A673 (cell line): ENCODE measurements at places on chromosomes 3 and 15.

DNA sequence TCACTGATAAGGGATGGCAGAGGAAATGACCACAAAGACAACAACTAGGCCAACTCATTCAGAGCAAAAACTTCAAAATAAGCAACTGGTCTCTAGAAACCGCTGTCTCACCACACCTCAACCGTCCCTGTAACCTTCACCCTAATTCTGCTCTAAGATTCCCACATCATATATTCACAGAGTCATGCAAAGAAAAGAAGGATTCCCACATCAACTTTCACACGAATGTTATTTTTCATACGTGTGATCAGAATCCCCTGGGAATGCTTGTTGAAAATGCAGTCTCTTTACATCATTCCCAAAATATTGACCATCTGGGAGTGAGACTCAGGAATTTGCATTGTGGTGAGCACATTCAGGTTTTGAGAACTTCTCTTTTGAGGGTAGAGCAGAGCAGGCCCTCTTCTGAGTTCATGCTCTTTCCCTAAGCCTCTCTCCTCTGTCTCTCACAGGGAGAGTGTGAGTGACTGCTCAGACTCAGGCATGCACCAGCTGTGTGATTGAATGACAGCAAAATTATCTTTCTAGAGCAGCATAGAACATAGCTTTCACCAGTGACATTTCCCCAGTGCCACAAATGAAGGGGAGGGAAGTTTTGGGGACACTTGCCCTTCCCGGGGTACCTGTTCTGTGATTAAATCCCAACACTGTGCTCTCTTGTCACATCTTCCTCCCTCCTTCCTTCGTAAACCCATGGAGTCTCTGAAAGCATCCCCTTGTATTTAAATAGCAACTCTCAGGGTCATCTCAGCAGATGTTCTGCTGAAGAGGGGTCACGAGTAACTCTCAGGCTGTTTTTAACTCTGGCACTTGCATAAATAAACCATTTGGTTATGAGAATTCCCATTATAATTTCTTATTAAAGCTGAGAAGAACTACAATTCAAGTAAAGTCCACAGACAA lies 170.9 kb downstream of the PLCL2 start:
- DNase-seq: no peak

DNA sequence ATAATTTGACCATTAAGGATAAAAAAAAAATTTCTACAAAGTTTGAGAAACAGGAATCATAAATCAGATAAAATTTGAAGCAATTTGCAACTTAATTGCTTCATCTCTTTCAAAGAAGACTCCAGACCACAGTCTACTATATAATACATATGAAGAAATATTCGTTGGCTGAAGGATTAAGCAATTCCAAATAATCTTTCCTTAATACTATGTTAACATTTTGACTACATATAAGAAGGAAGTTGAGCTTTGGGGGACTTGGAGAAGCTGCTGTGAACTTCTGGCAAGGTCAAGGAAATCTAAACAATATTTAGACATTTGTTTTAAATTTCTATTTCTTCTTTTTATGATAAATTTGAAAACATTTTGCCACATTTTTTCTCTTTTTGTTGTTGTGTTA lies 13.5 kb upstream of the GABRR3 start:
- DNase-seq: no peak

DNA sequence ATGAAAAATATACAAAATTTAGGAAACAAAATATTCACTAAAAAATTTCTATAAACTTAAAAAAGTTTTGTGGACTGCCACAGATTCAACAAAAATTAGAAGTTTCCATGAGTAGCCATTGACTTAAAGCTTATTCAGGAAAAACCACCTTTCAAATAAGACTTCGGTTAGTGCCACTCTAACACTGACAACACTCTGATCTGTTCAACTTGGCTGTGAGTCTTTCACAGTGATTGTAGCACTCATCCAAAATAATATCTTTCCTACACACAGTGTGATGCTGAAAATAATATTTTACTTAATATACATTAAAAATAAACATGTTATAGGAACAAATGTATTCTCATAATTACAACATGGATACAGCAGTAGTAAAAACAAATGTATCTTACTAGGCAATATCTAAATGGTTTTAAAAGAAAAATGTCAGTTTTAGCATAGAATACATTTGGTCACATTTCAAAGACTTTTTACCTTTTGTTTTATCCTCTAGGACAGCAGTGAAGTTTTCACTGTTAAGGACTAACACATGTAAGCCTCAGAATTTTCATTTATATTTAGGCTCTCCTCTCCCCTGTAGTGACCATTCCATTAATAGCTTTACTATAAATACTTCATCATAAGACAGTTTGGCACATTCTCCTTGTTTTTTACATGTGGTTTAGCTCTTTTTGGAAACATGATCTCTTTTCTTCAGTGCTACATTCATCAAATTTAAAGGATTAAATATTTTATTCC lies at the start of gene ASB14:
Gene ASB14 (minus strand): TSS at position 527 of the 738 bp plus-strand sequence. CDS start 652 bp downstream, outside the sequence.
- DNase-seq: no peak

DNA sequence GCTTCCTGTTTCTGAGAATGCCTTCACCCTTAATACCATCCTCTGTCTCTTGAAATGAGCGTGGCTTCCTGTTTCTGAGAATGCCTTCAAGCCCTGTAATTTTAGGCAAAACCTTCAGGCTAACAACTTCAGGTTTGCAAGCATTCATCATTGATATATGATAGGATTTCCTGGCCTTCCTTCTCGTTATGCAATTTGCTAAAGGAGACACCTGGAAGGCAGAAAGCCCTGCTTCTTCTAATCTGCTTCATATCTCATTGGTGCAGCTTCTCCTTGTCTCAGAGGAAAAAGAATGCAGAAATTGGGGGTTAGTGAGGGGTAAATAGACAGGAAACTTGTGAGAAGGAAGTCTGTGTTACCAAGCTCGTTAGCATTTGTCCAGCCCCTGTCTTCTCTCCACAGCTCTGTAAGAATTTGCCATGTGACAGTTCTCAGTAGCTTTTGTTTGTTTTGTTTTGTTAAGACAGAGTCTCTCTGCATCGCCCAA lies 7.3 kb downstream of the ARL6IP5 start:
- DNase-seq: peak; percentile 27

DNA sequence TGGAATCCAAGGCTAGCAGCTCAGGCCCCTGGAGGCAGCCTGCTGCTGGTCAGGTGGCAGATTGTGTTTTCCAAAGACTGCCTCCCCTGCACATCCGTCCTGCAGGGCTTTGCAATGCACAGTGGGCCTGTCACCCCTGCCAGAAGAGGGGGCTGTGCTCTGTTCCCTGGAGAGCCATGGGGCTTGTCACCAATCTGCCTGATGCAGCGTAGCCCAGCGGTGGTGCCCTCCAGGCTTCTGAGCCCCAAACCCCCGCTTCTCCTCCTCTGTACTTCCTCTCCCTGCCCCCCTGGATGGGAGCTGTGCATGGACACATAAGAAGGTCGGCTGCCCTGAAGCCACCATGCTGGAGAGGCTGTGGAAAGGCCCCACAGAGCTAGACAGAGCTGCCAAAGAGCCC lies 10.0 kb upstream of the PLXNA1 start:
- DNase-seq: no peak
